ENCODE measurements at places on chromosomes 11 and 22. TPM values are rescaled to one million over a fixed set of nuclear protein-coding genes. Genes with fewer than 3 reads are reported as not detected.
A peak's percentile ranks its signal among the peaks of the same experiment; 100 is the strongest.

- no peak for DNase-seq
These were observed 3.1 kb downstream of the APBB1 start for GRCh38 chr11:6415797-6416196.

FBLN1 gene
- 624 TPM for total RNA-seq

DNA sequence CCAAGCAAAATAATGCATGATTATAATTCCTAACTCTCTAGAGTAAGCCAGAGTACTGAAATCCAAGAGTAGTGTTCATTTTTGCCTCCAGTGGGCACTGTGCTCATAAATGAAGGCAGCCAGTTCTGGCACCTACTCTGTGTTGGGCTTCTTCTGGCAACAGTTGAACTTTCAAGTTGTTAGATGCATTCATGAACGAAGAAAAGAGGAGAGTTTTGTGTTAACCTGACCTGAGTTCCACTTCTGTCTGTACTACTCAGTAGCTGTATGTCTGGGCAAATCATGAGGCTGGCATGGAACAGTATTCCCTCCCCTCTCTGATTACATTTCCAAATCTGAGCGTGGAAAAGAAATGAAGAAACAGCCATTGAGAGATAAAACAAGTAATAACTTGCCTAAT lies 20.3 kb upstream of the TENM4 start:
- DNase-seq: no peak

GRCh38 chr22:47001288-47001687 lies 238.8 kb downstream of the TBC1D22A start:
- no peak for DNase-seq

GRCh38 chr11:111355101-111355500 lies 24.0 kb downstream of the POU2AF1 start:
- no peak for DNase-seq

DNA sequence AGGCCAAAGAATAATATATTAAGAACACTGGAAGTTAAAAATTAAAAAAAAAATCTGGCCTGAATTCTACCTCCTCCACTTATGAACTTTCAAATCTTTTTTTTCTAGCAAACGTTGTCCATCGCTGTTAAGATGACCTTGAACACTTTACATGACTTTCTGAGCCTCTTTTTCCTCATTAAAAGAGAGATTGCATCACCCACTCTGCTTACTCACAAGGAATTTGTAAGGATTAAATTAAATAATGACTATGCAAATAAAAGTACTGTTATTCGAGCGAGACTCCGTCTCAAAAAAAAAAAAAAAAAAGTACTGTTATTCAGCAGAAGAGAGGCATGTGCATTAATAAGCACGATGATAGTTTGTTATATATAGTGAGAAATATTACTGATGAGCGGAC lies 285.1 kb upstream of the CCDC90B start:
- DNase-seq: no peak

DNA sequence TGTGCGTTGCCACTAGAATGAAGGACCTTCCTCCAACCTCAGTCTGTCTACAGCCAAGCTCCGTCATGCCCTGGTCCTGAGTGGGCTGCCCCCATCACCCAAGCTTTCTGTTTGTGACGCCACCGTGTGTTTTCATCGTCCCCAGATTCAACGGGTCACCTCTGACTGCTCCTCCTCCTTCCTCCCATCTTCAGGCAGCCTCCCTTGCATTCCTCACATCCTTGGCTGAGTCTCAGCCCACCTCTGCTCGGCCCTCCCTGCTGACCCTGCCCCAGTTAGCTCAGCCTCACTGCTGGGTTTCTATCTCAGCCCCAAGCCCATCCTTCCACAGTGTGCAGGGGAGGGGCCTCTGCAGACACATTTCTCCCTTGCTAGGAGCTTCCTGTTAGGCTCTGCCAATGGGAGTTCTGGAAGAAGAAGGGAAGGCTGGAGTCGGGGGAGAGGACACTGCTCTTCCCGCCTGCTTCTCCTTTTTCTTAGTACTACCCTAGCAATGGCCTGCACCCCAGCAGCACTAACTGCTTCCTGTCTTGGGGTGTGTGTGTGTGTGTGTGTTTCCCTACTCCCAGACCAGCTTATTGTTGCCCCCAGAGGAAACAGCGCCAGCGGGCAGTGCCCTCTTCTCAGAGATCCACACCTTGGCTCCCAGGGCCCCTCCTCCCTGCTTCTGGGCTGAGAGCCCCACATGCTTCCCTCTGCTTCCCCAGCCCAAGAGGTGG lies 5.2 kb downstream of the IFT27 start:
- peak; percentile 50 for DNase-seq

DNA sequence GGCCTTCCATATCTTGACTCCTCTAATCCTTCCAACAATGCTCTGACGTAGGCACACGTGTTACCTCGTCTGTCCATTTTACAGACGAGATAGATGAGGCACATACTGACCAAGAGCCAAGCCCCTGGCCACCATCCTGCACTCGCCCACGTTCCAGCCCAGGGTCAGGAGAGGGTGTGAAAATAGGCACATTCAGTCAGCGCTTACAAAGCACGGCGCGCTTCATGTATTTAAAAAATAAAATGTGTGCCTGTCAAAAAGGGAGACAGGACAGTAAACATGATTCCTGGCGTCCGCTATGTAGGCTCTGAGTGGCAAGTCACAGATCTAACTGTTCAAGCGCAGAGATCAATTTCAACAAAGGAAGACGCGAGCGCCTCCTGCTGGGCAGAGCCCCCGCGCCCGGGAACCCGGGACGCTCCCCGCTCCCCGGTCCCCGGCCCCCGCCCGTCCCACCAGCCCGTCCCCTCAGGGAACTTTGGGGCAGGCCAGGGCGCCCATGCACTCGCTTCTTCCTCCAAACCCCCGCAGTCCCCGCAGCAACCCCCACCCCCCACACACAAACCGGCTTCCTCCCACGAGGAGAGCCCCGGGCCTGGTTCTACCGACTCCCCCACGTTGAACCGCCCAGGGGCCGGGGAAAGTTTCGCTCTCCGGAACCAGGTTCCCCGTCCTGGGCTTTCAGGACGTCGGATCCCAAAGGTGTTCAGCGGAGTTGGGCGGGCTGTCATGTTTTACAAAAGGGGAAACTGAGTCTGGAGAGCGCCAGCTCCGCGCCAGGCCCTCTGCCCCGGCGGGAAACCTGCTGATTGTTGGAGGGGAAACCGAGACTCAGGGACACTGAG lies 10.4 kb upstream of the C1QTNF6 start:
- DNase-seq: peak; percentile 95

DNA sequence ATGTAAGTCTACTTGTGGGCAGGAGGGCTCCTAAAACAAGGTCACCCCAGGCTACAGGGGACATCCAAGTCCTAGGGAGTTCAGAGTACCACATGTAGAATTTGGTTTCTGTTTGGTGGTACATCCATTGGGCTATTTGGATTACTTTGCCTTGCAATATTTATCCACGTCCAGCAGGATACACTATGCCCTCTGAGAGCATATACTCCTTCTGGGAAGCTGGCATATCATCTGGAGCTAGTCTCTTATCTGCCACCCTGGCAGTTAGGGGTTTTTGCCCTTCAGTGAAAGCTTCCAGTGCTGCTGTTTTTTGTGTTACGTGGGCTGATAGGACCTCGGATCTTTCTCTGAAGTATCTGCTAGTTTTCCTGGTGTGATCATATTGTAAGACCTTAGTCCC lies 7.3 kb downstream of the LMO2 start:
- DNase-seq: no peak

GRCh38 chr22:35043252-35043933 lies 22.6 kb upstream of the ISX start:
- no peak for DNase-seq
